ENCODE measurements at places on chromosomes 3 and 15.

DNA sequence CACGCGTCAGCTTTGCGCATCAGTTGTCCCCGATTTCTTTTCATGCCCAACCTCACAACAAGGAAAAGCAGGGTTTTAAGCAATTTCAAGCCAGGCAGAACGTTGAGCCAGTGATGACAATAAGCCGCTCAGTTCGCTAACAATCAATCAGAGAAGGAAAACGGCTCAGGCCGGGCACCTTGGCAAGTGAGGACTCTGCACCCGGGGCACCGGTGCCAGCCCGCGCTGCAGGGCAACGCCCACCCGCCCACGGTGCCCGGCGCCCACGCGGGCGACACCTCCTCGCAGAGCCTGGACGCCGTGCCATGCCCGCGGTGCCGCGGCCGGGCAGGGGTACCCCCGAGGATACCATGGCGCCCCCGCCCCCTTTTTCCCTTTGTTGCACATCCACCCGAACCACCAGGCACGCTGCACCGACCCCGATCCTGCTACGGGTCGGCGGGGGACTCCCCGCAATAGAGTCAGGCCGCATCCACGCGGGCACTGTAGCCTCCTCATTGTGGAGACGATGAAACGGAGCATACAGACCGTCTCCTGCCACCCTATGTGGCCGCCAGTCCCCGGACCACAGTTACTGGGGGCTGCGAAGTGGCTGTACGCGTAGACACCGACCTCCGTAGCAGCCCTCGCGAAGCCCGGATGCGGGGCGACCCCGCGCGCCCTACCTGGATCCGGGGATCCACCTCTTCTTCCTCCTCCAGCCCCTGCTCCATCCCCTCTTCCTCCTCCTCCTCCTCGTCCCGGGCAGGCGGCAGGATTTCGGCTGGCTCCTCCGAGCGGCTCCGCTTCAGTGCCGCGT, 581 bp downstream of the SH3BP5 start:
- peak; percentile 29 for DNase-seq

- no peak for DNase-seq
Measured at GRCh38 chr3:53892286-53892637, 603 bp upstream of the SELENOK start.

DNA sequence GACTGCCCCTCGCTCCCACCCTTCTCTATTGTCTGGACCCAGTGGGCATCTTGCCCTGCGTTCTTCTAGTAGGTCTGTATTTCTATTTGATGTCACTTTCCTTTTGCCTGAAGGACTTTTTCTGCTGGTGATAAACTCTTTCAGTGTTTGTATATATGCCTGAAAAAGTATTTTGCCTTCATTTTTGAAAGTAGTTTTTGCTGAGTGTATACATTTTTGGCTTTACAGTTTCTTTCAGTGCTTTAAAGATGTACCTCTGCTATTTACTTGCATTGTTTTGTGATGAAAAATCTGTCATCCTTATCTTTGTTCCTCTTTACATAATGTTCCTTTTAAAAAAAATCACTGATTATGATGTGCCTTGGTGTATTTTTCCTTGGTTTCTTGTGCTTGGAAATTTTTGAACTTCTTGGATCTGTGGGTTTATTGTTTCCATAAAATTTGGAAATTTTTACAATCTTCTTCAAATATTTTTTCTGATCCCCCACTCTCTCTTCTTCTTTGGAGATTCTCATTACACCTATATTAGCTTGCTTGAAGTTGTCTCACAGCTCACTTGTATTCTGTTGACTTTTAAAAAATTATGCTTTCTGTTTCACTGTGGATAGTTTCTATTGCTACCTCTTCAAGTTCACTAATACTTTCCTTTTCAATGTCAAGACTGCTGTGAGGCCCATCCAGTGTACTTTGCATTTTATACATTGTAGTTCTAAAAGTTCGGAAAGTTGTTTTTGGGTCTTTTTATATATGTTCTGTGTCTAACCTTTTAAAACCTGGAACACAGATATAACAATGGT, 67.8 kb downstream of the RGMA start:
- no peak for DNase-seq

DNA sequence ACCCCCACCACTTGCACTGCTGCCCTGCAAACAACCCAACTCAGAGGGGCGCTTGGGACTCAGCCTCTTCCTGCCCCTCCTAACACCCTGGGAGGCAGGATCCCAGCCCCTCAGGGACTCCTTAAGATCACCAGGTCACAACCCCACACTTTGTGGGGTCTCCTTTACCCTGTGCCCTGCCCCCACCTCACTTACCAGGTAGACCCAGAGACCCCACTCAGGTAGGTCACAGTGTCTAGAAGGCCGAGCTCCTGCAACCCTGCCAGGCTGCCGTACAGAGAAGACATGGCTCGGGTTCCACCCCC, 9.1 kb downstream of the PLA2G4F start:
- no peak for DNase-seq

GRCh38 chr3:115218859-115219258, 71.8 kb upstream of the ZBTB20 start:
- DNase-seq, result no peak

- no peak for DNase-seq
Measured at GRCh38 chr3:77780278-77780996, 740.5 kb downstream of the ROBO2 start.

DNA sequence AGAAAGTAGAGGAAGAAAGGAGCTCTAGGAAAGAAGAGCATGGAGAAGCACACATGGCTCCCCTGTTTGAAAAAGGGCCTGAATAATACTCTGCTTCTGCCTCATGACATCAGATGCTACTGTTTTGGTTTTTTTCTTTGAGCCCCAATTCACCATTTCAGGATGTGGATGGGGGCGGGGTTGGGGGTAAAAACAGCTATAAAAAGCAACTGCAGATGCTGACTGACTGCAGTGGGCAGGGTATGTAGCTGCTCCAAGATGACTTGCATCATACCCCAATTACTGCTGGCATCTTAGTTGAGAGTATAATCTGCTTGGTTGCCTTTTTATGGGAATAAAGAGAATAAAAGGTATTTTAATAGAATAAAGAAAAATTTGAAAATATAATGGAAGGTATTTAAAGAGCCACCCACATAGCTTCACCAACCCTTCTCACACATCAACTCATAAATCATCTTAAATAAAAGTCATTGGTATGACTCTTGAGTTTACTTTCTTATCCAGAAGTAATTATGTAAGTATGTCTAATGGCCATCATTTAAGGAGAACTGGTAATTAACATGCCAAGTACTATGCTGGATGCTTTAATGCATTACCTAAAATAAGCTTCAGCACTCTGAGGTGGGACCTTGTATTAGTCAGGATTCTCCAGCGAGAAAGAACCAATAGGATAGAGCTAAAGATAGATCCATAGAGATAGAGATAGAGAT, 36.4 kb upstream of the TMEM45A start:
- no peak for DNase-seq

DNA sequence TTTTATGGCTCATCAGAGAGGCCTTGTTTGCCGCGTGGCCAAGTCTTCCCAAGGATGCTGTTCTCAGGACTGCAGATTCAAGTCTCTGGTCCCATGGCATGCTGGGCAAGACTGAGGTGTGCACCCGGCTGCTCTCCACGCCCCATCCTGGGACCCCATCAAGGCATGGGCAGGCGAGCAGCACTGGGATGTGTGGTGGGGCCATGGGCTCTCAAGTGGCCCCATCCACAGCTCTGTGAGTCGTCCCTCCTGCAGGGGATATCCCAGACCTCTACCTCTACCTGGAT, 13.1 kb upstream of the GP9 start:
- no peak for DNase-seq

GRCh38 chr3:53080612-53081205, 34.8 kb upstream of the SFMBT1 start:
- no peak for DNase-seq

- DNase-seq, result peak; percentile 54
Measured at GRCh38 chr3:141279077-141279967, 47.7 kb downstream of the PXYLP1 start.

DNA sequence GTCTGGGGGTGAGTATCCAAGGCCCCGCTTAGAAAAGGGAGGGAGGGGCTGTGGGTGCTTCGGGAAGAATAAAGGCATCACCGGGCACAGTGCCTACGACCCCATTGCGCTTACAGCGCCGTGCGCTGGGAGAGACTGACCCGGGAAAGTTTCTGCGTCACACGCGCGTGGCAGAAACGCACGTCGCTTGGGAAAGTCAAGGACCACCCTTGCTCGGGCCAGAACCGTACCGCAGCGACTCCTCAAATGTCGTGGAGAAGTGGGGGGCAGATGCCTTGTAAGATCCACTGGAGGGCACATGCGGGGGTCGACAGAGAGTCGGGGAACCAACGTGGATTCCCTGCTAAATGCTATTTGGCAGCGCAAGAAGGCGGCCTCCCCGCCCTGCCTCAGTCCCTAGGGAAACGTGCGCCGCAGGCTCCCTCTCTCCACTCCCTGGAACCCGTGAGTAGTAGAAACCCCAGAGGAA, 2.4 kb downstream of the ADAMTS9 start:
- no peak for DNase-seq

GRCh38 chr3:162171970-162172369, 675.4 kb downstream of the OTOL1 start:
- no peak for DNase-seq

DNA sequence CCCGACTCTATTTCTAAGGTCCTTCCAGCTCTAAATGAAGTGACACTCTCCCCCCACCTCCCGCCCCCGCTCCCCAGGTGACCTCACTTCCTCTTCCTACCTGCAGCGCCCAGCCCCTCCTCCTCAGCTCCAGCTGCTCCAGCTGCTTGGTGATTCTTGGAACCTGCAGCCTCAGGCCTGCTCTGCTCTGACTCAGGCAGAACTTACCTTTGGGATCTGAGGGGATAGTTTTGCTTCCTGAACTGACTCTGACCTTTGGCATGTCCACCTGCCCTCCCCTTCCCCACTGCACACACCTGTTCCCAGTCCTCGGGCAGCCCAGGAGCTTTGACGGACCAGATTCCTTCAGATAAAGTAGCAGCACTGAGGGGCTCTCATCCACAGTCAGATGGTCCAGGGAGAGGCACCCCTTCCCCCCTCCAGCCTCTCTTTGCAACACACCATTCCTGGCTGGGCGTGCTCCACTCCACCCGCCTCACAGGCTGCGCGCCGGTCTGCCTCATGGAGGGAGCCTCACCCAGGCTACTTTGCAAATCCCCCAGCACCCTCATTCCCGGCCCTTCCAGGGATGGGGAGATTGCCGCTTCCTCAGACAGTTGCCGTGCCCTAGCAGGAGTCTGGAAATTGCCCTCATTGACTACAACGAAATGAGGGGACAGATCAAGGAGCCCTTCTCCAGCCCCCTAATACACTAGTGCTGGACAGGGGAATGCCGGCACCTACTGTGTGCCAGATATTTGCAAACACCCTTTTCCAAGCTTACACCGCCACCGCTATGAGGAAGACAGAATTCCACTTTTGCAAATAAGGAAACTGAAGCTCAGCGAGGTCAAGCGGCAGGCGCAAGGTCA, 692 bp upstream of the C15orf39 start:
- DNase-seq, result peak; percentile 77

DNA sequence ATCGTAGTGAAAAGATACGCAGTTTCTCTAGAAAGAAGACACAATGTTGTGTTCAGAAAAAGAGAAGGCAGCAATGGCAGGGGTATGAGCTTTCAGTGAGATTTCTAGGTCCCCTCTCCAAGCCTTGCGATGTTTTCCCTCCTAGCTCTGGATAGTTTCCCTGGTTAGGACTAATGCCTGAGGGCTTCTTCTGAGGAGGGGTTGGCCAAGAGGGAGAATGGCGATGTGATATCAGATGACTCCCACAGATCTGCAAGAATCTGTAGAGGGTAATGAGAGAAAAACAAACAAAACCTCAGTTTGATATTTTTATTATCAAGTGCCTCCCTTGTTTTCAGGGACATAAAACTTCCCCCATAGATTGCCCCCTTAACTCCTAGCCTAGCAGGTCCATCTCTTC, 4.1 kb upstream of the CLDN1 start:
- no peak for DNase-seq

- peak; percentile 18 for DNase-seq
Measured at GRCh38 chr3:142366434-142366833, 81.4 kb downstream of the XRN1 start.

GRCh38 chr3:56205406-56205805, 262.9 kb downstream of the ERC2 start:
- DNase-seq, result no peak

GRCh38 chr3:145518639-145519038, 642.3 kb downstream of the PLOD2 start:
- no peak for DNase-seq

DNA sequence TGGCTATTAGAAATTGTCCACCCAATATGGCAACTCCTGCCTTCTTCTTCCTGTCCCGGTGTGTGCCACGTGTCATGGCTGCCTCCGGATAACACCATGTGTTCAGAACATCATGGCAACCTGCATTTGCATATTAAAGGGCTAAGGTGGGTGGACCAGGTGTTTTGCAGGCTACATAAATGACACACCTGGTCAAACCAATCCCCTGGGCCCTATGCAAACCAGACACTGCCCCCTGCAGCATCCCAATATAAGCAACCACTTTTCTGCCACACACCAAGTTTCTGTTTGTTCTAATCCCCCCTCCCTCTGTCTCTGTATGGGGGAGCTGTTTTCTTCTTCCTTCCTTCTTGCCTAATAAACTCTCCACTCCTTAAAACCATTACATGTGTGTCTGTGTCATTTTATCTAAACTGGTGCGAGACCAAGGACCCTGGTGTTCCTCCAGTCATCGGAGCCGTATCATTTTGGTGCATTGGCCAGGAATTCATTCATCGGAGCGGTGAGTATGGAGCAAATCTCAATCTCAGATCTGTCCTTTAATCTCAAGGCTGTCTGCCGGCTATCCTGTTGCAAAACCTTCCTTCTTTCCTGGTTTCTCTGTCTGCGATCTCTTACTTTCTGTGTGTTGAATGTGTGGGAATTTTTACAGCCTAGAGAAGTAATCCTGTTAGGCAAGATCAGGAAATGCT, 44.5 kb downstream of the NCEH1 start:
- peak; percentile 35 for DNase-seq

- DNase-seq, result no peak
Measured at GRCh38 chr3:191300422-191300821, 28.8 kb upstream of the CCDC50 start.

- no peak for DNase-seq
Measured at GRCh38 chr3:32698506-32698905, 13.5 kb downstream of the CNOT10 start.

DNA sequence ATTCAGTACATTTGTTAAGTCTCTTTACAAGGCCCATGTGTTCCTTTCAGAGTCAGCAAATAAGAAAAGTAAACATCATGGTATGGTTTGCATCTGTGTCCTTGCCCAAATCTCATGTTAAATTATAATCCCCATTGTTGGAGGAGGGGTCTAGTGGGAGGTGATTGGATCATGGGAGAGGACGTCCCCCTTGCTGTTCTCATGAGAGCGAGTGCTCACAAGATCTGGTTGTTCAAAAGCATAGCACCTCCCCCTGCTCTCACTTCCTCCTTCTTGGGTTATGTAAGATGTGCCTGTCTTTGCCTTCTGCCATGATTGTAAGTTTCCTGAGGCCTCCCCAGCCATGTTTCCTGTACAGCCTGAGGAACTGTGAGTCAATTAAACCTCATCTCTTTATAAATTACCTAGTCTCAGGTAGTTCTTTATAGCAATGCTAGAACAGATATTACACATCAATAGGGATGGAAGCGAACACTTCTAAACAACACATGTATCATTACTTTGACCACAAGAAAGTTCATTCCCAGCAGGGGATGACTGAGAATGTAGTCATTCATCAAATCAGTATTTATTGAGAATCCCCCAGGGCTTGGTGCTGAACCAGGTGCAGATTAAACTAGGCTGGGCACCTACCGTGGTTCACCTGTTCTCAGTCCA, 4.1 kb downstream of the EFCAB12 start:
- no peak for DNase-seq

- DNase-seq, result no peak
Measured at GRCh38 chr3:166209701-166210100, 372.5 kb upstream of the BCHE start.

Measured in MCF 10A (cell line).